ENCODE measurements at places on chromosomes 11 and 22. TPM values are rescaled to one million over a fixed set of nuclear protein-coding genes. Genes with fewer than 3 reads are reported as not detected.

GRCh38 chr22:32024796-32025195 is 18.3 kb upstream of the SLC5A1 start:
- no peaks in the 10 kb centered on the region for H3K4me1 ChIP-seq
- no peak for DNase-seq
- no peak overlapping the region for H3K27ac ChIP-seq
- no peaks in the 10 kb centered on the region for H3K27me3 ChIP-seq

DNA sequence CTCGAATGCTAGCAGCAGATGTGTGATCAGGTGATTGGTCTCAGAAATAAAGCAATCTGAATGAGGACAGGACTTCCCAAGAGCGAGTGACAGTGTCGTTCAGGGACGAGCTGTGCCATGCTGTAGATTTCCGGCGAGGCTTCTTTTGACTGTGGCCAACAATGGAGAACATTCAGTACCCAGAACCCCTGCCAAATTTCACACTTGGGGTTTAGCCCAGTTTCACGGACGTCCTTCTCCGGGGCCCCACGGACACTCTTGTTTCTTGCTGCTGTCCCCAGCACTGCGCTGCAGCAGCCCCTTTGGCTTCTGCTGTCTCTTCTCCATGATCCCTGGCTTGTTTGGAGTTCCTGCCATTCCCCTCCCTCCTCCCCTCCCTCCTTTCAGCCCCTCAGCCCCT is 115.1 kb upstream of the GRAMD1B start:
- H3K36me3 ChIP-seq, result no peaks in the 10 kb centered on the region
- H3K27me3 ChIP-seq, result peaks cover 8% of the 10 kb centered on the region
- H3K4me1 ChIP-seq, result peaks cover 10% of the 10 kb centered on the region
- peak overlapping the region; percentile 80 for H3K27ac ChIP-seq

KRTAP5-7 gene
- not detected for total RNA-seq

DNA sequence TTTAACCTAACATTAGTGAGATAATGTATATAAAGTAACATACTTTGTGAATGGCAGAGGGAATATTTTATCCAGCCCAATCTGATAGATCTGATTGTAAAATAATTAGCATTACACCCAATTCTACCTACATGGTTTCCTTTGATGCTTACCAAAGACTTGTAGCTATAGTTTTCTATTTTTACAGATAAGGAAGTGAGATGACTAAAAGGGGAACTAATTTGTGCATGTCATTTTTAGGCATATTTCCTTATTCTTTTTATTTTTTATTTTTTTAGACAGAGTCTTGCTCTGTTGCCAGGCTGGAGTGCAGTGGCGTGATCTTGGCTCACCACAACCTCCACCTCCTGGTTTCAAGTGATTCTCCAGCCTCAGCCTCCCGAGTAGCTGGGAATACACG is 793.7 kb upstream of the LRRC4C start:
- no peaks in the 10 kb centered on the region for H3K36me3 ChIP-seq
- H3K4me3 ChIP-seq, result no peak overlapping the region
- H3K27ac ChIP-seq, result no peak overlapping the region
- DNase-seq, result no peak
- H3K4me1 ChIP-seq, result no peaks in the 10 kb centered on the region
- H3K27me3 ChIP-seq, result no peaks in the 10 kb centered on the region

DNA sequence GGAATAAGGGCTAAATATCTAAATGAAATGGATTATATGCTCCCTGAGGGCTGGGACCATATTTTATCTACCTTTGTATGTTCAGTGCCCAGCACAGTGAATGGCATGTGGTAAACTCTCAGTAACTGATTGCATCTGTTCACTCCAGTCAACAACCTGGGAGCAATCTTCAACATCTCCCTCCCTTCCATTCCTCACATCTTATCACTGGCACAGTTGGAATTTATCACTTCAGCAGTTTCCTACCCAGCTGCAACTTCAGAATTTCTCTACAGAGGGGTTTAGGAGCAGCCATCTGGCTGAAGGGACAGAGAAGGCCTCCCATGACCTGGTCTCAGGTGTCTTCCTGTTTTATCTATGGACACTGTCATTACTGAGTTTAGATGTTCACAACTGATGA is 9.8 kb upstream of the SIK2 start:
- no peak overlapping the region for H3K27ac ChIP-seq
- H3K27me3 ChIP-seq, result no peaks in the 10 kb centered on the region
- H3K4me1 ChIP-seq, result no peaks in the 10 kb centered on the region
- no peaks in the 10 kb centered on the region for H3K36me3 ChIP-seq

DNA sequence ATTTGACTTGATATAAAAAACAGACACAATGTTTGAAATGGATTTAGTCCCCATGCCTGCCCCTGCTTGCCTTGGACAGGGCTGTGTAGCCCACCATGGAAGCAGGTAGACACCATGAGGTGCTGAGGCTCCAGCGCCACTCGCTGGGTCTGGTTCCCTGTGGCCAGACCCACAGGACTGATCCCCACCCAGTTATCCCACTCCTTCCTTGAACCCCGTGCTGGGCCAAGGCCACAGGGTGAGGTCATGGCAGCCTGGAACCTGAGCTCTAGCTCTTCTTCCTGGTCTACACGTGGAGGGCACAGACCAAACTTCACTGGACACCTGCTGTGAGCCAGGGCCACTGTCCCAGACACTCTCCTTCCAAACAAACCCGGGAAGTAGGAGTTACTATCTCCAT is 42.5 kb downstream of the GAB4 start:
- no peak overlapping the region for H3K4me3 ChIP-seq
- peaks cover 31% of the 10 kb centered on the region for H3K27me3 ChIP-seq
- H3K27ac ChIP-seq, result no peak overlapping the region
- DNase-seq, result no peak
- no peaks in the 10 kb centered on the region for H3K4me1 ChIP-seq

OR52I1 gene
- not detected for total RNA-seq

DNA sequence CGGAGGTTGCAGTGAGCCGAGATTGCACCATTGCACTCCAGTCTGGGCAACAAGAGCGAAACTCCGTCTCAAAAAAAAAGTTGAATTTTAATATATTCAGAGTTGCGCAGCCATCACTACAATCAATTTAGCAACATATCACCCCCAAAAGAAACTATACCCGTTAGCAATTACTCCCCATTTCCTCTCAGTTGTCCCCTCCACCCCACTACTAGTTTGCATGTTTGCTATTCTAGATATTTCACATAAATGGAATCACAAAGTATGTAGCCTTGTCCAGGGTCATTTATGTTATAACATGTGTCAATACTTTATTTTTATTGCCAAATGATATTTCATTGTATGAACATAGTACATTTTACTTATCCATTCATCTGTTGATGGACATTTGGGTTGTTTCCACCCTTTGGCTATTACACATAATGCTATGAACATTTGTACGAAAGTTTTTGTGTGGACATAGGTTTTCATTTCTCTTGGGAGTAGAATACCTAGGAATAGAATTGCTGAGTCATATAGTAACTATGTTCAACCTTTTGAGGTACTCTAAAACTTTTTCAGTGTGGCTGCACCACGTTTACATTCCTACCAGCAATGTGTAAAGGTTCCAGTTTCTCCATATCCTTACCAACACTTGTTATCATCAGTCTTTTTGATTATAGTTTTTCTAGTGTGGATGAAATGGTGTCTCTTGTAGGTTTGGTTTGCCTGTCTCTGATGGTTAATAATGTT is 2.2 kb downstream of the ZNF143 start:
- no peak for DNase-seq
- H3K4me3 ChIP-seq, result no peak overlapping the region
- no peaks in the 10 kb centered on the region for H3K36me3 ChIP-seq
- no peaks in the 10 kb centered on the region for H3K27me3 ChIP-seq
- peak overlapping the region; percentile 97 for H3K27ac ChIP-seq

- peaks cover 29% of the 10 kb centered on the region for H3K4me1 ChIP-seq
- H3K4me3 ChIP-seq, result no peak overlapping the region
- H3K27ac ChIP-seq, result no peak overlapping the region
- no peak for DNase-seq
These were observed 171.5 kb downstream of the SBF2 start for GRCh38 chr11:10122326-10123197.

GRCh38 chr11:120532832-120533196 is 21.3 kb downstream of the GRIK4 start:
- peaks cover 2% of the 10 kb centered on the region for H3K27me3 ChIP-seq
- H3K4me3 ChIP-seq, result no peak overlapping the region
- no peak overlapping the region for H3K27ac ChIP-seq

ATP6V1E1 gene
- 212 TPM for total RNA-seq

- no peaks in the 10 kb centered on the region for H3K27me3 ChIP-seq
- no peaks in the 10 kb centered on the region for H3K36me3 ChIP-seq
- no peak for DNase-seq
These were observed 111.0 kb downstream of the RAB38 start for GRCh38 chr11:88064097-88064705.

DNA sequence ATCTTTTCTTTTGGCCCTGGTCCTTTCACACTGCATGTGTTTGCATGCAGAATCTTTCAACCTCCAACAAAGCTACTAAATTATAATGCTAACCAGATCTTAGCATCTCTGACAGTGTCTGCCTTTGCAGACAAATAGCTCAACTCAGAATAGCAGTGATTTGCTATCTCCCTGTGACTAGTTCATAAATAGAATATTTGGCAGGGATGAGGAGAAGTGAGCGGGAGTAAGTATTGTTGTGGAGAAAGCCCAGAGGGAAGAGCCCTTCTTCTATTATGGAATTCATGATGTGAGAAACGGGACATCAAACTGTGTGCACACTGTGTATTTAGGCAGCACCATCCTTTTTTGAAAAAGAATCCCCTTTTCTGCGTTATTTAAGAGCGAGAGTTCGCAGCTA is 288.0 kb upstream of the CHORDC1 start:
- no peak for DNase-seq
- H3K27ac ChIP-seq, result no peak overlapping the region
- H3K4me3 ChIP-seq, result no peak overlapping the region
- no peaks in the 10 kb centered on the region for H3K36me3 ChIP-seq

POU2AF2 gene
- not detected for total RNA-seq

SPTBN2 gene
- 0.23 TPM for total RNA-seq
